ENCODE measurements at places on chromosomes 3 and 15. TPM values are rescaled to one million over a fixed set of nuclear protein-coding genes. Genes with fewer than 3 reads are reported as not detected.
A peak's percentile ranks its signal among the peaks of the same experiment; 100 is the strongest.

DNA sequence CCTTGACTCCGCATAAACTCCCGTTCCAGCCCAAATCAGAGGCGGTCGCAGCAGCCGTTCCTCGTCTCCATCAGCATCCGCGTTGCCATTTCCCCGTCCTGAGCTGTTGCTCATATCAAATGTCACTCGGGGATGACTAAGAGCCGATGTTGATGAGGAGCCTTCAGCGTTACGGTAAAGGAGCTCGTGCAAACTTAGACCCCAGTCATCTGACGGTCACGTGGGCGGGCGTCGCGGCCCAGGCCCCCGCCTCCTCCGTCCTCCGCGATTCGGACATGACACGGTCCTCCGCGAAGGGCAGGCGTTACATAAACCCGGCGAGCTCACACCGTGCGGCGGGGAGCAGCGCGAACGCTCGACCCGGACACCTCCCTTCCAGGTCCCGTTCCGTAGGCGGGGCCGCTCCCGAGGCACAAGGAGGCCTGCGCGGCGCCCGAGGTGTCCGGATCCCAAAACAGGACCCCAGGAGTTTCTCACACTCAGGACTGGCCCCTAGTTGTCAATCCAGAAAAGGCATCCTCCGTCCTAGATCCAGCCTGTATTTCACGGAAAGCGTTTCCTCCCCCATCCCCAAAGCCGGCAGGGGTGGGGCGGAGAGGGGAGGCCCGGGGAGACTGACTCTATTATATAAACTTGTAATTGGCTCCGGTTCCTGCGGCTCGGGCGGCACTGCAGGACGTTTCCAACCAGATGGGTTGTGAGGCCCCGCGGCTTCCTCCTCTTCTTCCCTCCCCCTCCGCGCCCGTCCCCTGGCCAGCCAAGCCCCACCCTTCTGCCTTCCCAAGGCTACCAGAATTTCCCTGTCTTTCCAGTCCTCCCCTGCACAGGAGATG lies 100.0 kb upstream of the IGF1R start:
- DNase-seq: no peak

GRCh38 chr15:57589754-57590153 lies 1.9 kb upstream of the MYZAP start:
- no peak for DNase-seq

SLC12A1 gene
- polyA plus RNA-seq: not detected

DNA sequence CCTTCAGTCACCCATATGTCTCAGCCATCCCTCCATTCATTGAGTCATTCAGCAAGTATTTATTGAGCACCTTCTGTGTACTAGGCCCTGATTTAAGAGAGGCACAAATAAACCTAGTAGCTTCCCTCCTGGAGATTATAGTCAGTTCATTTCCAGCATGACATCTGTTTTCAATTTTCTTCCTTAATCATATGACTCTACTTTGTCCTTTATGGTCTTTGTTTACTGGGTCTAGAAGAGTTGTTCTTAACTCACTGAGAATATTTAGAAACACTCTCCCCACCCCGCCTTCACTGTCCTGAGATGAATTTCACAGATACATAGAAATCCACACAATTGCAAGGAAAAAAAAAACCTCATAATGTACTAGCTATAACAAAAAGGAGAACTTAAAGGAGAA lies 44.8 kb upstream of the ADAMTS9 start:
- no peak for DNase-seq

GRCh38 chr3:46098319-46098761 lies 71.1 kb upstream of the XCR1 start:
- peak; percentile 58 for DNase-seq

ANKUB1 gene
- polyA plus RNA-seq: not detected

ERICH6 gene
- not detected for polyA plus RNA-seq

- DNase-seq: no peak
Observed at GRCh38 chr3:81468391-81468790, 293.1 kb downstream of the GBE1 start.

- no peak for DNase-seq
Observed at GRCh38 chr3:152309031-152309430, 40.3 kb downstream of the MBNL1 start.

DNA sequence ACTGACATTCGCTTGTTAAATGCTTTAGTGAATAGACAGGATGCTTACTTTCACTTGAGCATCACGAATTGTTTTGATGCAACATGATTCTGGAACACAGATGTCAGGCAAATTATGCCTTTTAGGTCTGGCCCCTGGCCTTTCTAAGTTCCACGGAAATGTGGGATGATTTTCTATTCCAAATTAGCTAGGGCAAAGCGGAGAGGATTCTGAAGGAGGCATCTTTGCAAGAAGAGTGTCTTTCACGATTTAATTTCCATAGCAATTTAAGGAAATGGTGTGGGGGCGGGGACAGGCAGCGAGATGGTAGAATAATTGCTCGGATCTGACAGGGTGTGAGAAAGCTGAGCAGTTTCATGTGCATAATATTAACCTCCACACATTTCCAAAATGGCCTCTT lies 238.5 kb upstream of the KCNMB2 start:
- DNase-seq: no peak
